MG63 (cell line): ENCODE measurements at places on chromosomes 7 and 10. TPM values are rescaled to one million over a fixed set of nuclear protein-coding genes. Genes with fewer than 3 reads are reported as not detected.

The PHYHIPL gene
- total RNA-seq, result not detected in 2 replicates

GRCh38 chr7:78125884-78126283, 327.3 kb downstream of the PHTF2 start:
- no peak for DNase-seq

DNA sequence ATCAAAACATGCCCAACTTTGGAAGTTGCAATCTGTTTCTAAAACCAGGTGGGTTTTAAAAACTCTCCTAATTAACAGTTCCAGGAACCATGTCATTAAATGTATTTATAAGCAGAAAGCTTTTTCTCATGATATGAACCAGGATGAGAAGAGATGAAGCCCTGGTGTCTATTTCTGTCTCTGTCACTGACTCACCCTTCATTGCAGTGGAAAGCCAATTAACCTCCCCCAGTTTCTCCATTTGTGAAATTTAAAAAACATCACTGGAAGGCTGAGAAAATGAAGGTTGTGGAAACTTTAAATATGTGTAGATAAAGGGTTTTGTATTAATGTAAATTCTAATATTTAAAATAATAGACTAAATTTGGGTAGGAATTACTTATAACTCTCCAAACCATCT, 1088.0 kb downstream of the SORCS1 start:
- no peak for DNase-seq

GRCh38 chr10:113822174-113822573, 31.7 kb downstream of the DCLRE1A start:
- DNase-seq, result no peak
